ENCODE measurements at places on chromosomes 2 and 18.

- no peak for DNase-seq
Measured at GRCh38 chr2:8327371-8328100, 354.3 kb upstream of the ID2 start.

DNA sequence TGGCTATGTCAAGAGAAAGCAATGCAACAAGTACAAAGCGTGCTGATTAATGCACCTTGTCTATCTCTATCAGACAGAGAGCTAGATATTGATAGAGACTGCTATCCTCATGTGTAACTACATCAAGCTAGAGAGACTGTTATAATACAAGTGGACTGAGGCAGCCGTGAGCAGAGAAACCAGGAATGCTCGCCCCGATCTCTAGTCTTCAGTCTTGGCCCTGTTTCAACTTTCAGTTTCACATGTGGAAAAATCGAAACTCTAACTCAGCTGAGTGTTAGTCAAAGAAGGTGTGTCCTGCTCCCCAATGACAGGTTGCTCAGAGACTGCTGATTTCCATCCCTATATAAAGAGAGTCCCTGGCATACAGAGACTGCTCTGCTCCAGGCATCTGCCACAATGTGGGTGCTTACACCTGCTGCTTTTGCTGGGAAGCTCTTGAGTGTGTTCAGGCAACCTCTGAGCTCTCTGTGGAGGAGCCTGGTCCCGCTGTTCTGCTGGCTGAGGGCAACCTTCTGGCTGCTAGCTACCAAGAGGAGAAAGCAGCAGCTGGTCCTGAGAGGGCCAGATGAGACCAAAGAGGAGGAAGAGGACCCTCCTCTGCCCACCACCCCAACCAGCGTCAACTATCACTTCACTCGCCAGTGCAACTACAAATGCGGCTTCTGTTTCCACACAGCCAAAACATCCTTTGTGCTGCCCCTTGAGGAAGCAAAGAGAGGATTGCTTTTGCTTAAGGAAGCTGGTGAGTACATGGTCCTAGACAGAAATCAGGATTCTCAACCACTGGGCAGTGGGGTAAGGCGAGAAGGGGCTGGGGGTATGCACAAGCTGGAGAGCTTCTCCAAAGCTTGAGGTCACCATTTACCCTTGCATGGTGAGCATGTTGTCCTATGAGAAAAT, at the start of gene RSAD2:
Gene RSAD2 (plus strand): TSS at position 376 of the 903 bp plus-strand sequence. CDS start 24 bp downstream, at position 400.
- no peak for DNase-seq

GRCh38 chr2:241857572-241858121, 1.0 kb downstream of the PDCD1 start:
- DNase-seq, result no peak

- DNase-seq, result no peak
Measured at GRCh38 chr18:80190311-80190710, 57.0 kb downstream of the PARD6G start.

DNA sequence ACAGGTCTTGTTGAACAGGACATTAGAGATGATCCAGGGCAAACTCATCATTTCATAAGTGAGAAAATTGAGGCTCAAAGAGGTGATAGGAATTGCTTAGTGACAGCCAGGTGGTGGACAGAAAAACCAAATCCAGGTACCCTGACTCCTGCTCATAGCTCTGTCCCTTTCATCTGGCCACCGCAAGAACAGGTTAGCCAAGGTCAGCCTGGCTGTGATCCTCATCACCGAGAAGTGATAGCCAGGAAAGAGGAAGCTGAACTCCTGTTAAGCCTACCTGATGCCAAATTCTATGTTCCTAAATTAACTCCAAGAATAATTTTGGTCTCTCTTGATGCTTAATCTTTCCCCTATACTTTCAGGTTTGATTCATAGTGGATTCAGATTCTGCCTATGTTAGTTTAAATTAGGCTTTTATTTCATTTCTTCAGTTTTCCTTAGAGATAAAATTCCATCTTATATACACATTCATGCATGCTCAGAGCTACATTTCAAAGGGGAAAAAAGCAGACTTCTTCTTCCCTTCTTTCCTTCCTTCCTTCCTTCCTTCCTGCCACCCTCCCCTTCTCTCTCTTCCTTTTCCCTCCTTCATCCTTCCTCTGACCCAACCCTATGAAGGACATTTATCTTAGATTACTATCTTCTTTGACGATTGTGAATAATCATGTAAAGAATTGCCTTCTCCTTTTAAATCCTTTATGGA, 17.3 kb upstream of the CRIM1 start:
- DNase-seq, result no peak

DNA sequence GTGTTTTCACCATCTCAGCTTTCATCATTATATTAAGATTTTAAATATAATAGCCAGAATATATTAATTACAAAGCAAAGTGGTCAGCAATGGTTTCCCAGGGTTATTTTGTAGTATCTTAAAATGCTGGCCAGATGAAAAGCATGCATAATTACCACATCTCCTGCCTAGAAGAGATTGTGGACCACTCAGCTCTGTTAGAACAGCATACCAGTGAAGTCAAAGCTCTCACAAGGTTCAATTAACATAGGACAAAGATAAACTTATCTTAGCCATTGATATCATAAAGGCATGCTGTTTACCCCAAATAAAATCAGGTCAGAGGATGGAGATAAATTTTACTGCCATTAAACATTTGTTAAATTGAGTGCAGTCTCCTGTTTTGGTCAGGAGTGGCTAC, 19.3 kb upstream of the PDE1A start:
- DNase-seq, result no peak

Measured in memory B cell (primary cell).